ENCODE measurements at places on chromosomes 1 and 21. TPM values are rescaled to one million over a fixed set of nuclear protein-coding genes. Genes with fewer than 3 reads are reported as not detected.

- H3K4me3 ChIP-seq: no peak overlapping the region
- no peak overlapping the region for H3K27ac ChIP-seq
- H3K4me1 ChIP-seq: no peaks in the 10 kb centered on the region
- no peaks in the 10 kb centered on the region for H3K36me3 ChIP-seq
- H3K27me3 ChIP-seq: peaks cover 4% of the 10 kb centered on the region
Observed at GRCh38 chr1:158126425-158126824, 54.3 kb upstream of the CD1D start.

The VAMP3 gene
- 122 TPM for total RNA-seq

DNA sequence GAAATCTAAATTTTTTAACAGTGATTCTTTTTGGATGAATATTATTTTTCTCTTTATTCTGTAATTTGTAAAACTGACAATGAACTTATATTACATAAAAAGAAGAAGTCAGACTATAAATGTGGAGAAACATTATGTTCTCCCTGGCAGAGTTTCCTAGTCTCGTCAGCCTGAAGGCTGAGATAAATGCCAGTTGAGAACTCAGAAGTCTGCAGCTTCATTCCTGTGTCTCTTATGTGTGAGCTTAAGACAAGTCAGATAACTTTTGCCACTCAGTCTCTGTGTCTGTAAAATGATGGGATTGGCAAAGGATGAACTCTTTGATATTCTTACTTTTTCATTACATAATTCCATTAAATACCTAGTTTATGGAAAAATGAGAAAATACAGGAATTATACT is 568.8 kb upstream of the ZRANB2 start:
- H3K36me3 ChIP-seq: no peaks in the 10 kb centered on the region
- no peak for DNase-seq
- H3K4me3 ChIP-seq: no peak overlapping the region
- no peak overlapping the region for H3K27ac ChIP-seq

DNA sequence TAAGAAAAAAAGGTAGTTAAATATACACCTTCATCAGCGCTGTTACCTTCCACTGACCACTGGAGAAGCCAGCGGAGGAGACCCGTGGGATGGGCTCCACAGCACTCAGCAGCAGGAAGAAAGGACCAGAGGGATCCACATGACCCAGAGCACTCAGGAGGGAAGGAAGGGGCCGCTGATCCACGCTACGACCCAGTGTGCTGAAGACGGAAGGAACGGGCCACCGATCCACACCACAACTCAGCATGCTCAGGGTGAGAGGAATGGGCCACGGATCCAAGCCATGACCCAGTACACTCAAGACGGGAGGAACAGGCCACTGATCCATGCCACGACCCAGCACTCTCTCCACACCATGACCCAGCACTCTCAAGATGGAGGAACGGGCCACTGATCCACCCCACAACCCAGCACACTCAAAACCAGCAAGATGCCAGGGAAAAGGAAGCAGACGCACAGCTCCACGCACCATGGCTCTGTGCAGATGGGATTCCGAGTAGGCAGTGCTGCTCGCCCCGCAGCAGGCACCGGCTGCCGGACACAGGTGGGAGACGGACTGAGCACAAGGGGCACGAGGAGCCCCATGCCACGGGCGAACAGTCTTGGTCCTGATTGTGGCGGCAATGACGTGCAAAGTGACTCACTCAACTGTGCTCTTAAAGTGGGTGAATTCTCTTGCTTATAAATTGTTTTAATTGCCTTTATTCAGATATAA is 8.7 kb downstream of the WRAP73 start:
- H3K4me3 ChIP-seq: no peak overlapping the region
- H3K4me1 ChIP-seq: no peaks in the 10 kb centered on the region
- H3K36me3 ChIP-seq: no peaks in the 10 kb centered on the region
- no peak overlapping the region for H3K27ac ChIP-seq
- DNase-seq: no peak
- no peaks in the 10 kb centered on the region for H3K27me3 ChIP-seq

The TTC34 gene
- 1.0 TPM for total RNA-seq

The LRRC38 gene
- total RNA-seq: 13.3 TPM

DNA sequence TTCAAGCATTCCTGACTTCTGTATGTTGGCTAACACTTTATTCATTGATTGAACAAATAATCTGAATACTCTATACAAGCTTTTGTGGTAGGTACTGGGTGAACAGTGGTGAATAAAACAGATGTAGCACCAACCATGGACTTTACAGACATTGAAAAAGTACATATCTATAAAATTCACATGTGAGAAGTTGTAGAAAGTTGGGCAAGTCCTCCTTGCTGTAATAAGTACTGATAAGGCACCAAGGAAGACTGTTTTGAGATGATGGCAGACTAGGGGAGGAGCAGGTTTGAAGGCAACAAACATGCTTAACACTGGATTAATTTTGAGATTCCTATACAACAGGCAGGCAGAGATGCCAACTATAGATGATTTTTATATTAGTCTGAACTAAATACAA is 42.4 kb downstream of the RNF2 start:
- H3K27me3 ChIP-seq: no peaks in the 10 kb centered on the region
- no peaks in the 10 kb centered on the region for H3K4me1 ChIP-seq
- no peak overlapping the region for H3K4me3 ChIP-seq
- H3K36me3 ChIP-seq: no peaks in the 10 kb centered on the region
- no peak for DNase-seq

The SELP gene
- total RNA-seq: 10.2 TPM

GRCh38 chr1:198295225-198295624 is 138.4 kb downstream of the NEK7 start:
- H3K27me3 ChIP-seq: no peaks in the 10 kb centered on the region
- no peak overlapping the region for H3K27ac ChIP-seq
- H3K4me3 ChIP-seq: no peak overlapping the region

The RAB7B gene
- 0.67 TPM for total RNA-seq

- no peak overlapping the region for H3K27ac ChIP-seq
- no peaks in the 10 kb centered on the region for H3K4me1 ChIP-seq
- no peaks in the 10 kb centered on the region for H3K27me3 ChIP-seq
- no peaks in the 10 kb centered on the region for H3K36me3 ChIP-seq
Observed at GRCh38 chr1:67978890-67979516, 71.4 kb downstream of the DIRAS3 start.

Data from adrenal gland (tissue), 19 donors.